ENCODE measurements at places on chromosomes 13 and 19.

DNA sequence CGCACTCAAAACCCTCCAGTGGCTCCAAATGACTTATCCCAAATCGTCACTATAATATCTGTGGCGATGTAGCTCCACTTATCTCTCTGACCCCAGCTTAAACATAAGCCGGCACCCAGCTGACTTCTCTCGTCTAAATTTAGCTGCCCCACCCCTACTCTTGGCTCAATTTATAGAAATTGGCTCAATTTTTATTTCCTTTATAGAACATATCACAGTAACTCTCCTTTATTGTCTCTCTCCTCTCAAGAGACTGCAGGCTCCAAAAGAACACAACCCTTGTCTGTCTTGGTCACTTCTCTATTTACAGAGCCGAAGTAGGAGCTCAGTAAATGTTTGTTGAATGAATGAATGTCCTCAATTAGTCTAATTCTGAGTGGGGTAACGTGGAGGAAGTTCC, 805 bp downstream of the ZNF784 start:
- DNase-seq, result no peak

GRCh38 chr13:99275093-99275469, 16.9 kb upstream of the GPR18 start:
- DNase-seq, result no peak

DNA sequence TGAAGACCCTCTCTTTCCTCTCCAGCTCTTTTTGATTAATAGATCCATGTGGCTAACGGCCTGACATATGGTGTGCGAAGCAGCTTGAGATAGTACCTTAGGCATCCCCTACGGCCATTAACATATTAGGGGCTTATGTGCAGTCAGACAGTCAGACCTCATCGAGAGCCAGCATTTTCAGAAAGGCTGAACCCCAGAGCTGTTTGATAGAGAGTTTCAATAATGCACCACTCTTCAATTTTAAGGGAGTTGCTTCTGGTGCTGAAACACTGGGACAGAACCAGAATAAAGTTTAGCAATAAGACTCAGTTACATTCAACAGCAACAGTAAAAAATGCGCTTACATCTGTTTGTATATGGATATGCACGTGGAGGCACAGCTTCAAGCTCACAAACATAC, 10.8 kb downstream of the POU4F1 start:
- no peak for DNase-seq

DNA sequence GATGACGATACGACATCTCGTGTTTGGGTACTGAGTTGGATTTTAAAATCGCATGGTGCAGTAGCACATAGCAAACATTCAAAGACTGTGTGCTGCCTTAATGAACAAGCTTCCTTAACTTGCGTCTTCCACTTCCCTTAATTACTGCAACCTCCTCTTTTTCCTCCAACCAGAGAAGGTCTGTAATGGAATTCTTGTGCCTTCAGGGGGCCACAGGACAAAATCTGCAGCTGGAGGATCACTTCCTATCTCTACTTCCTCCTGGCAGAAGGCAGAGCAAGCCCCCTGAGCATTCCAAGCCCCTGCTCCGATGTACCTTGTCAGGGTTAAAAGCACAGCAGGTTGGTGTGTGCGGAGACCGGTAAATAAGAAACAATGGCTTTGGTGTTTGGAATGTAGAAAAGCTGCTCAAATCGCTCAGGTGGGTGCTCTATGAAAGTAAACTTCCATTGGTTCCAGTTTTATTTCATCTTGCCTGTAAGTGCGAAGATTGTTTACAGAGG, 151.3 kb upstream of the UQCRFS1 start:
- no peak for DNase-seq

DNA sequence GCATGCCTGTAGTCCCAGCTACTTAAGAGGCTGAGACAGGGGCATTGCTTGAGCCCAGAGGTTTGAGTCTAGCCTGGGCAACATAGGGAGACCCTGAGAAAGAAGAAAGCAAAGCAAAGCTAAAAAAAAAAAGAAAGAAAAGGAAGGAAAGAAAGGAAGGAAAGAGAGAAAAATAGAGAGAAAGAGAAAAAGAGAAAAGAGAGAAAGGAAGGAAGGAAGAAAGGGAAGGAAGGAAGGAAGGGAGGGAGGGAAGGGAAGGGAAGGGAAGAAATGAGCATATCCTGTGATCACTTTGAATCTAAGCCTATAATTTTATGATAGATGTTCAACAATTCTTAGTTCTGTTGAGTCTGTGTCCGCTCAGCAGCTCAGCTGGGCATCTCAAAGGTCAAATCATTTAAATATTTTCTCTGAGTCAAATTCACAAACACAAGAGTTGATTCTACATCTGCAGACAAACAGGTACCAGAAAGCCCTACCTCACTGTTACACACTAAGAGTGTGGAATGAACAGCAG, 70.4 kb downstream of the SUCLA2 start:
- DNase-seq, result no peak

- DNase-seq, result no peak
Observed at GRCh38 chr19:613732-614567, 19.4 kb downstream of the POLRMT start.

GRCh38 chr19:43620061-43621001, 902 bp upstream of the ZNF428 start:
- no peak for DNase-seq

DNA sequence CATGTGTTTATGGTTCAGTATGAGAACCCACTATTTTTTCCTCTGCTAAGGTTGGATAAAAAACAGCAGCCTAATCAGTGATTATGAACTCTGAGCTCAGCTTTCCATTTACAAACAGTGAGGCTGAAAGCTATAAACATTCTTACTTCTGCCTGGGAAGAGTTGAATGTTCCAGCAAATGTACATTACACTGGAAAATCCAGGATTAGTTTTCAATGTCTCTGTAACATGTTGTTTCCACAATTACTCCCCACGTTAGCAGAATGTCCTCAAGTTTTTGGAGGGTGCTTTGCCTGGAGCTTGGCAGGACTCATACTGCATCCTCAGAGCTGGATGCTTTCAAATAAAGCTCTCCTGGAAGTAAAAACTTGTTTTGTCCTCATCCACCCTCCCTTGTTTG, 150.4 kb downstream of the POSTN start:
- DNase-seq, result no peak

DNA sequence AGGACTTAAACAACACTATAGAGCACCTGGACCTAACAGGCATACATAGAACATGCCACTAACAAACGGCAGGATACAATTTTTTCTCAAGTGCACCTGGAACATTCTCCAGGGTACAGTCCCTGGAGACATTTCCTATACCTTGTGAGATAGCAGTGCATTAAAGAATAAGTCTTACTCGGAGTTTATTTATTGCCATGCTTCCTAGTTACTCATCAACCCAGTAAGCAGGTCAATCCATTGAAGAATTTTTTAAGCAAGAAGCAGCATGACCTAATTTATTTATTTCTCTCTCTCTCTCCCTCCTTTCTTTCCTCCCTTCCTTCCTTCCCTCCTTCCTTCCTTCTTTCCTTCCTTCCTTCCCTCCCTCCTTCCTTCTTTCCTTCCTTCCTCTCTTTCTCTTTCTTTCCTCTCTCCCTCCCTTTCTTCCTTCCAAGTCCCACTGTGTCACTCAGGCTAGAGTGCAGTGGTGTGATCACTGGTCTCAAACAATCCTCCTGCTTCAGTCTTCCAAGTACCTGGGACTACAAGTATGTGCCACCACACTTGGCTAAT, 6.6 kb upstream of the TFDP1 start:
- no peak for DNase-seq

DNA sequence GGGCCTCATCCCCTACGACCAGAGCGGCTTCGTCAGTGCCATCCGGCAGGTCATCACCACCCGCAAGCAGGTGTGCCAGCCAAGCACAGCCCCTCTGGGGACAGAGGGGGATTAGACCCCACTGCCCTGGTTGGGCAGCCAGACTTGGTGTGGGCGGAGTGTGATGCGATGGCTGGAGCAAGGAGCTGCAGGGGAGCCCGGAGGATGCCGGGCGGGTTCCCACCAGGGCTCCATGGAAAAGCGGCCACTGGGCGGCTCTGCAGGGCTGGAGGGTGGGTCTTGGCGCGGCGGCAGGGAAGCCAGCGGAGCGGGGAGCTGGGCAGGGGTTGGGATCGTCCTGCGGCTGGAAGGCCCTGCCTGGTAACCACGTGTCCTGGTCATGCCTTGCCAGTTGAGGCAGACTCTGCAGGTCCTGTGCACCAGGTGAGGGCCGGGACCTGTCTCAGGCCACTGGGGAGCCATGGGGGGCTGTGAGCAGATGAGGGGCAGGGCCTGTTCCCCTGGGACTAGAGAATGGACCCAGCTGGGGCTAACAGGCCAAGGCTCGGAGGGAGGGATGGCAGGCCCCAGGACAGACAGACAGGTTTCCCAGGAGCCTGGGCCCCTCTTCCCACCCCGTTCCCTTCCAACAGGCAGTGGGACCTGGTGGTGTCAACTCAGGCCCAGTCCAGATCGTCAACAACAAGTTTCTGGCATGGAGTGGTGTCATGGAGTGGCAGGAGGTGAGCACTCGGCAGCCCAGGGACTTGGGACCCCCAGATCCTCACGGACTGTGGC, 6.3 kb downstream of the PTOV1 start:
- DNase-seq, result no peak

- no peak for DNase-seq
Observed at GRCh38 chr19:29418201-29418600, 107.6 kb upstream of the VSTM2B start.

- DNase-seq, result peak; percentile 24
Observed at GRCh38 chr13:98327371-98328270, 150.6 kb upstream of the RNF113B start.

DNA sequence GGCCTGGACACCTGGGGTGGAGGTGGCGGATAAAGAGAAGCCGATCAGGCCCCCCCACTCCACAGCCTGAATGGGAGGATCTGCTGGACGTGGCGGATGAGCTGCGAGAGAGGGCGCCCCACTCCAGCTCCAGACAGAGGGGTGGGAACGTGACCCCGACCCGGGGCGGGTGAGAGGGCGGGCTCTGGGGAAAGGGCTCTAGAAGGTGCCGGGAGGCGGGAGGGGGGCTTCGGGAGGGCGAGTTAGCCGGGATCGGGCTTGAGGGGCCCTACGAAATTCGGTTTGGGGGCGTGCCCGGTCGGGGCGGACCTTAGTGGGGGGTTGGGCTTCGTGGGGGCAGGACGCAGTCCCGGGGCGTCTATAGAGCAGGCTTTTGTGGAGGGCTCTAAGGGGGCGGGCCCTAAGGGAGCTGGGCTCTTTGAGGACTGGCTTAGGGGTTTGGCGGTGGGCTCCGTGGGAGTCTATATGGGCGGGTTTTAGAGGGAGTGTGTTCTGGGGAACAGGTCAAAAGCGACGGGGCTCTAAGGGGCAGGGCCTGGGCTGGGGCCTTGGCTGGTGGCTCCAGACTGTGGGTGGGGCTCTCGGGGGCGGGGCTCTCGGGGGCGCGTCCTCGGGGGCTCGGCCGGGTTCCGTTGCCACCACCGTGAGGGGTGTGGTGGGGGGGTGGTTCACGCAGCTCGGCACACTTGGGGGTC, 4.1 kb upstream of the NANOS3 start:
- DNase-seq, result no peak

GRCh38 chr13:51577690-51578089, 6.6 kb upstream of the WDFY2 start:
- no peak for DNase-seq

DNA sequence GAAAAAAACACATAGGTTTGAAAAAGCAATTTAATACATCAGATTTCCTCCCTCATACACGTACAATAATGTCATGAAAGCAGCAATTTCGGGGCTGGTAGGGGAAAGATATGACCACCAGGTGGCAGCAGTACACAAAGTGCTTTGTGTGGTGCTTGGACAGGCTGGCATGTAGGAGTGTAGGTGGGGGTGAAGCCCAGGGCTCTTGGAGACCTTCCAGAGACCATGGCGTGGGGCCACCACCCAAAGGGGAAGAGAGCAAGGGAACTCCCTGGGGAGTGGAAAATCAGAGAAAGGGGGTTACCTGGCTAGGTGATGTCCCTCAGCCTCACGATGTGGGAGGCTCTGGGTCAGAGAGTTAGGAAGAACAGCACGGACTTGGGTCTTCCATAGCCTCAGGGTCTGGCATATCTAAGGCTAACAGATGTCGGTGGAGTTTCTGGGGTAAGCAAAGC, 11.8 kb upstream of the CCNA1 start:
- peak; percentile 69 for DNase-seq

- no peak for DNase-seq
Observed at GRCh38 chr13:87035526-87035925, 635.6 kb upstream of the SLITRK5 start.

DNA sequence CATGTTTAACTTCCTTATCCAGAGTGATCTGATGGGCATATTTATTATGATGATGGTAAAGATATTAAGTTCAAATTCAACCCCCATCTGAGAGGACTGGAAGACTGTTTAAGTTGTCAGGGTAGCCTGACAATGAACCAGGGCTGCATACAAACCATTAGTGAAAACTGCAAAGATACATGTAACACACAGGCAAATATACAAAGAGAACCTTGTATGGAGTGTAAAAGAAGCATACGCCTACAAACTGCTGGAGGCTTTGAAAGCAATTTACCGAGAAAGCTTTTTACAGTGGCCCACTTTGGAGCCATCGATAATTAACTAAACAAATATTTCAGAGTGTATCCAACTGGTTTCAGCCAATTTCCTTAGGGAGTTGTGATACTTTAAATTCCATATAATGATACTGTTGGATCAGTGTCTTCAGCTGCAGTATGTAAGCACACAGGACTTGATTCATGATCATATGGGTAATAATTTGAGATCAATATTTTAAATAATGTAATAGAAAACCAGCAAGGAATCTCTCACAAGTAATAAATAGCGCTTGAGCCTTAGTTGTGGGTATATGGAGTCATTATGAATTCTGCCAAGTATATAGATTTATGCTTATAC, 231.5 kb upstream of the SPRY2 start:
- DNase-seq, result no peak

DNA sequence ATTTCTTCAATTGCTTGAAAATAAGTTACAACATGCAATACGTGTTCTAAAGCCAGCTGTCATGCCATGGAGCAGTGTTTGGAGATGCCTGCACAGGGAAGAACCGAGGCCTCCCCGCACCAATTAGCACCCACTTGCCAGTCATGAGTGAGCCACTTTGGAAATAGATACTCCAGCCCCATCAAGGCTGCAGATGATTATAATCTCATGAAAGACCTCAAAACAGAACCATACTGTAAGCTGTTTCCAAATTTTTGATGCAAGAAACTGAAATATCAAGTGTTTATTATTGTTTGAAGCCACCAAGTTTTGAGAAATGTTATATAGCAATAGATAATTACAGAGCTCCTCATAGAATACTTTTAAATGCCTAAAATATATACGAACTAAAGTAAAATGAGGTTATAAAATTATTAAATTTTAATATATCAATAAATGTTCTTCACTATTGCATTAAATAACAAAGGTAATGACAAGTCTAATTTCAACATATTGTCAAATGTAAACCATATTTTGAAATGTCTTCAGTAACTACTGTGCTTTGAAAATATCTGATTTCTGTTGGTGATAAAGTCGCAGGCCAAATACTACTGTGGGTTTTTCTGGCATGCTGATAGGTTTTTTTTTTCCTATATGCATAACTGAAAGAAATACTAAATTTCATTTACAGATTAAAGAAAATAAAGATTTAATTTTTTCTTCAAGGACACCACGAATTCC, 43.0 kb downstream of the DIAPH3 start:
- DNase-seq, result no peak

Measured in Caki2 (cell line).